Body of pancreas (tissue), 4 donors: ENCODE measurements at places on chromosomes 6 and 20. TPM values are rescaled to one million over a fixed set of nuclear protein-coding genes. Genes with fewer than 3 reads are reported as not detected.
A peak's percentile ranks its signal among the peaks of the same experiment; 100 is the strongest.

- DNase-seq, result no peak
These were observed 76.7 kb upstream of the ZFP64 start for GRCh38 chr20:52268184-52268749.

DNA sequence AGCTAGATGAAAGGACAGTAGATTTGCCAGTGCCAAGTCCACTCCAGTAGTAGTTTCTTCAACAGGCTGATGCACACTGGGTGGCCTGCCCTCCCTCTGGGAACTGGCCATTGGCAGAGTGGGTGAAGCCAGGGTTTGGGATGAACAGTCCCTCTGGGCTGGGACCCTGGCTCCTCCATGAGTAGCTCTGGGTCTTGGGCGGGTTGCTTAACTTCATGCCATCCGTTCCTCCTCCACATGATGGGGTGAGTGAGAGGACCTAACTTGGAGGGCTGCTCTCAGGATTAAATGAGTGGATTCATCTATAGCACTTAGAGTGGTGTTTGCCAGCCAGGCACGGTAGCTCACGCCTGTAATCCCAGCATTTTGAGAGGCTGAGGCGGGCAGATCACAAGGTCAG lies 47.2 kb downstream of the PLAGL2 start:
- DNase-seq, result no peak

PRR18 gene
- total RNA-seq, result not detected

DNA sequence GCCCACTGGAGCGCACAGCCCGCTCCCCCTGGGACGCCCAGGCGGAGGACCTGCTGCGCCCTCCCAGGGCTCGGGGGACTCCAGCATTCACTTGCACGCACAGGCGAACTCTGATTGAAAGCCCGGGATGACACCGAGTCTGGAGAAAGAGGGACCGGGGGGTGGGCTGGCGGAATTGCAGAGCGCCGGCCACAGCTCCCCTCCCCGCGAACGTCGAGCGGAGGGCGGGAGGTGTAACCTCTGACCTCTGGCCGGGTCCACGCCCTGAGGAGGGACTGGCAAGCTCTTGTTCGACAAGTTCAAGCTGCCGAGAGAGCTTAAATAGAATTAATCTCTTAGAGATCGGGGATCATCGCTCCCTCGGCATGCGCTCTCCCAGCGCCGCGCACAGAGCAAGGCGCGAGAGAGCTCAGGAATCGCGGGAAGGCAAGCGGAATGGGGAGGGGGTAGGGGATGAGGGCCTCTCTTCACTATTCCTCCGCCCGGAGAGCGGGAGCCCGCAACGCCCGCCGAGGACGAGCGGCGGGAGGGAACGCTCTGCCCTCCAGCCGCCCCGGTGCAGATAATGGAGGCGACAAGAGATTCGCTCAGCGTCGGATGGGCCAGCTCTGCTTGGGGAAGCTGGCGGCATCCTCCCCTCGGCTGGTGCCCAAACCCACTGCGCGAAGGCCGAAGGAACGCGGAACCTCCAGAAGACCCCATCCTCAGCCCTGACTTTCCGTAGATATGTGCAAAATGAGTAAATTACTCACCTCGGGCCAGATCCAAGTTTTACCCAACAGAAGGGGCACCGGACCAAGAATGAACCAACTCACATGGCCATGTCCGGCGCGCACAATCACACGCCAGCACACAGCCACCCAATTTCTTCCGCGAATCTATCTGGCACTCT lies 761 bp upstream of the NR2E1 start:
- no peak for DNase-seq

- no peak for DNase-seq
These were observed 8.1 kb upstream of the OCSTAMP start for GRCh38 chr20:46558511-46558959.

ERVFRD-1 gene
- not detected for total RNA-seq

- DNase-seq, result peak; percentile 80
These were observed 40.6 kb downstream of the ISM1 start for GRCh38 chr20:13261460-13262301.

- no peak for DNase-seq
These were observed 15.1 kb downstream of the GATA5 start for GRCh38 chr20:62460678-62461077.

DNA sequence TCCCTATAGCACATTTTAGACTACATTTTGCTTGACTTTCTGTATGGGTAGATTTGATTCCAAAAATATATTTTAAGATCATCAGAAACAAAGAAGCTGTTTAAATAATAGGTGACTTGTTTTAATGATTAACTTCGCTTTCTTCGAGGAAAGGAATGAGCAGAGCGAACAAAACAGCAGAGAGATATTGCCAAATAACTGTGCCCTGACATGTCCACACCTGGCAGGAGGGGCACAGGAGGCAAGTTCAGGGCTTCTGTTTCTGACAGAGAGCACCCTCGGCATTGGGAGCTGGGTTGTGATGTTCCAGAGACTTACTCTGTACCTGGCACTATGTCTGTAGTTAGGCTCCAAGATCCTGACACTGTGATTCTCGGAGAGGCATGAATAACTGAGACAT lies 155.7 kb upstream of the SASH1 start:
- no peak for DNase-seq

GRCh38 chr6:8218861-8219260 lies 116.5 kb upstream of the EEF1E1 start:
- DNase-seq, result no peak

- DNase-seq, result no peak
These were observed 151.0 kb upstream of the HEY2 start for GRCh38 chr6:125598422-125598821.
